Stimulated activated CD8-positive, alpha-beta memory T cell treated with anti-CD3 and anti-CD28 coated beads, Interleukin-15, amount 100 ng/mL, for 1 hour (primary cell): ENCODE measurements at places on chromosomes 1 and 21.

- no peak for DNase-seq
Observed at GRCh38 chr21:42583477-42584295, 69.7 kb upstream of the PDE9A start.

DNA sequence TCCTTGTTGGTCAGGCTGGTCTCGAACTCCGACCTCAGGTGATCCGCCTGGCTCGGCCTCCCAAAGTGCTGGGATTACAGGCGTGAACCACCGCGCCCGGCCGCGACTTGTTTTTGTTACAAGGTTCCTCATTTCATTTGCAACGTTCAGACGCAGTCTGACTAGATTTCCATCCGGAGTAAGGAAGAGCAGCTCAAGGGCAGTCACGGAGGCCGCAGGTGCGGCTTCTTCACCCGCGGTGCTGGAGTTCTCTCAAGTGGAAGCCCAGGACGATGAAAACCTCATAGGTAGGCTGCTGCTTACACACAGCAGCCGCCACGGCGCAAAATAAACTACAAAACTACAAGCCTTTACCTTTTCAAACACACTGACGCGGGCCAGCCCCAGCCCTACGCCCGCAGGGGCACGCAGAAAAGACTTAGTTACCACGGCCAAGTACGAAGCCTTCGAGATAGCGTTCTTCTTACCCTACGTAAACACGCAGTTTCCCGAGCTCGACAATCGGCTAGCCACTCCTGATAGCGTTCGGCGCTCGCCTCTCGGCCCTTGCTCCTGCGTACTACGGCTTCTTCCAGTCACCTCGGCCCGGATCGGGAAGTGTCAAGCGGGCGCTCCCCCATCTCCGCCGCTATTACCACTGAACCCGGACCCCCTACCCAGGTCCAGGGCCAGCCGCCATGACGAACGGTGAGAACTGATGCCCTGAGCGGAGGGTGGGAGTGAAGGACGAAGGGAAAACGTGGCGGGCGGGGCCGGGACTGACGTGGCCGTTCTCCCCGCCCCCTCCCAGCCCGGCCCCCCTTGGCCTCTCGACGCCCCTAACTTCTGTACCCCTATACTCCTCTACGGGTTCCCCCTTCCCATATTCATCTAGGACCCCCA, at the start of gene TMEM167B:
Gene TMEM167B (plus strand): TSS at position 569 of the 882 bp plus-strand sequence. CDS start 109 bp downstream, at position 678.
- DNase-seq: peak; percentile 81

- no peak for DNase-seq
Observed at GRCh38 chr21:38323721-38324531, 67.1 kb downstream of the KCNJ15 start.

DNA sequence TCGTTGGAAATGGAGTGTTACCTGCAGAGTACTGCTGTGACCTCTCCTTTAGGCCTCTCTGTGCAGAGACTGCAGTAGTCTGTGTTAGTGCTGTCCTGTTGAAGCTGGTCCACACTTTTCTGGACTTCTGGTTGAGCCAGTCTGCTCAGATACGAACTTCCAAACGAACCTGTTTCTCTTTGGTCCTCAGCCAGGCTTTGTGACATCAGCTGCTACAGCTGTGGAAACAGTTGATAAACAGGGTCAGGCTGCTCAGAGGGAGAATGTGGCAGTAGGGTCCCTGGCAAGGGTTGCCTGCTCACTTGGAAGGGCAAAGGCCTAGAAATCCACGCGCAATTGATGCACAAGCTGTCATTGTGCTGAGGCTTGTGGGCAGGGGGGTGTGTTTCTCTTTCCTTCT, 98.8 kb downstream of the NOS1AP start:
- no peak for DNase-seq

GRCh38 chr1:46616277-46617107, at the start of gene MOB3C:
MOB3C (minus strand) TSS chr1:46616811; CDS start chr1:46613321, 3,490 bp downstream.
- peak; percentile 42 for DNase-seq

- DNase-seq: no peak
Observed at GRCh38 chr1:24720152-24720551, 25.1 kb upstream of the CLIC4 start.

GRCh38 chr21:44366586-44367211, 13.3 kb downstream of the TRPM2 start:
- no peak for DNase-seq

GRCh38 chr1:161747801-161748200, 1.8 kb upstream of the DUSP12 start:
- DNase-seq: no peak

DNA sequence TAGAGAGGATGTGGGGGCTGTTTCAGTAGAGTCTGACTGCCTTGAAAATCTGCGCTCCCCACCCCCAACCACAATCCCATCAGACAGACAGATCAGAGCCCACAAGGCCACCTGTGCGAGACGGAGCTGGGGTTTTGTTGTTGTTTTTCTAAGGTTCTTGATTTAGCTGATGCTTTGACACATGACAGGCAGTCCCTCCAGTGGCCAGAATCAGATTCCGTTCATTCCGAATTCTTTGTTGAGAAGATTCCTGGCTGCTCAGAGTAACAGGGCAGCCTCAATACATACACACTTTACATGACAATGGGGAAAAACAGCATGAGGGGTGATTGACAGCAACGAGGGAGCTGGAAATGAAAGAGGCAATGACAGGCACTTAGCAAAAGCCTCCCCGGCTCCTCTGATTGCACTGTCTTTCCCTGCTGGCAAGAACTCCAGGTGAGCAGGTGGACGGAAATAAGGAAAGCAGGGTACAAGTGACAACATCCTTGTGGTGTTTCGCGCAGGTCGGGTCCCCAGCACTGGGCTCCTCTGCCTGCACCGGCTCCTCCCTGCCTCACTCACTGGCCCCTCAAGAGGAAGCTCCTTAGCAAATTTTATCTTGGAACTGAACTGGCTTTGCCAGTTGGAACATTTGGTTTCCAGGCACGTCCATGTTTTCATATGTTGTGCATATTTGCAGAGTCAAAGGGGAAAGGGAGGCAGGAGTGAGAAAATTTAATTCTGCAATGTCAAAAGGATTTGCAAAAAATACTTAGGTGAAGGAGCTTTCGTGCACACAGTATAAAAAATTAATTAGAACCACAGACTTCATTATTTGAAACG, 148.7 kb downstream of the PGBD5 start:
- no peak for DNase-seq

GRCh38 chr1:43870306-43870705, 63.3 kb upstream of the ARTN start:
- no peak for DNase-seq

DNA sequence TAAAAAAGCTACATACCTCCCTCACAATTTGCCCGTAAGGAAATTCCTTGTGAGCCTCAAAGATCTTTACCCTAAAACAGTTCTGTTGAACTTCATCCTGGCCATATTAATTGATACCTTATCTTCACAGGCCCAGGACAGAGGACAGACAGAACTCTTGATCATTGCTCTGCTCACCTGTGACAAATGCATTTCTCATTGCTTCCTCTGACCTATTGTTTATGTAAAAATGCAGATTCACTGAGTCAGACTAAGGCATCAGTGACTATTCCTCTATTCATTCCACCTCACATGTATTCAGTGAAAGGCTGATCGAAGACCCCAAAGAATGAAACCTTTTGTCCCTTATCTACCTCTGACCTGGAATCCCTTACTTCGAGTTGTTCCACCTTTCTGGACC, 61.0 kb downstream of the BACH1 start:
- no peak for DNase-seq

DNA sequence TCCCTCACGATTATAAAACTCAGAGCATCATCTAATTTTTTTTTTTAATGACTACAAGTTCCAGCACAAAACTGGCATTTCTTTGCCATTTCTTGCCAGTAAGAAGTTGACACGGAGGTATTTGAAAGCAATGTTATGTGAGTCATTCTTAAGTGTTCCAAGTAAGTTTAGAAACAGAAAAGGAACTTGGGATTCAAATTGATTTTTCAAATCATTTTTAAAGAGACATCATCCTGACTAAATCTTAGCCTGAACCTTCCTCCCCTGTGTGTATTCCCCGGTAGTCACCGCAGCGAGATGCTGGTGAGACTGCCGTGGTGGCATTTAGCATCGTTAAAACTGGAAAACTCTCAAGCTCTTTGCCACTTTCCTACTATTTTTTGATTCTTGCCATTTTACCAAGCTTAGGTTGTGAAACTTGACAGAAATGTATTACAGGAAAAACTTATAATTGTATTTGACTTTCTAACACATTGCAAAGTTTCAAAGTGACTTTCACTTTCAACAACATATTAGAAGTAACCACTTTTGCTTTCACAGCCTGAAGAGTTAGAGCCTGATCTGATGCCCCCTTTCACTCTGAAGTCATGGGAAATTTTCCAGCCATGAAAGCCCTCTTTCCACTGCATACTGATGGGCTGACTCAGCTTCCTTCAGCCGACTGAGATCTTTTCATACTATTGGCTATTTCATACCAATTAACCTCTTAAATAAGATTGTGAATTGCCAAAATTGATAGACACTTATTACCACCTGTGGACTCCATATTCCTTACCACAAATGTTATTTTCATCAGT, 61.4 kb downstream of the OLFML2B start:
- DNase-seq: no peak

GRCh38 chr1:151520359-151520758, 9.2 kb downstream of the CGN start:
- DNase-seq: no peak

- DNase-seq: no peak
Observed at GRCh38 chr1:186735463-186735862, 55.2 kb upstream of the PTGS2 start.

DNA sequence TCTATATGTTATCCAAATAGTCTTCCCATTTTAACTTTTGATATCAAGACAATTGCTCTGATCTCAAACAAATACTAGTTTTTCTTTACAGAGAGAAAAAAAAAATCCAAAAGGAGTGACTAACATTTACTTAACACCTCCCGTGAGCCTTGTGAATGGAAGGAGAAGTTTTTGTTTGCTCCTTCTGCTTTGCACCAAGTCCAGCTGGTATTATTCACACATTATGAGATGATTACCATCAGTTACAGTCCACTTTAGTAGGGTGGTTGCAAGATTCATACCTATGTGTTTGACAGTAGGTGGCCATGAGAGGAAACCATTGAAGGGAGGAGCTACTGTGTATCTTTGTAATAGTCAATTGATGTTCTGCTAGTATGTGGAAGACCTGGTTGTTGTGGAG, 443.4 kb upstream of the ZP4 start:
- no peak for DNase-seq

DNA sequence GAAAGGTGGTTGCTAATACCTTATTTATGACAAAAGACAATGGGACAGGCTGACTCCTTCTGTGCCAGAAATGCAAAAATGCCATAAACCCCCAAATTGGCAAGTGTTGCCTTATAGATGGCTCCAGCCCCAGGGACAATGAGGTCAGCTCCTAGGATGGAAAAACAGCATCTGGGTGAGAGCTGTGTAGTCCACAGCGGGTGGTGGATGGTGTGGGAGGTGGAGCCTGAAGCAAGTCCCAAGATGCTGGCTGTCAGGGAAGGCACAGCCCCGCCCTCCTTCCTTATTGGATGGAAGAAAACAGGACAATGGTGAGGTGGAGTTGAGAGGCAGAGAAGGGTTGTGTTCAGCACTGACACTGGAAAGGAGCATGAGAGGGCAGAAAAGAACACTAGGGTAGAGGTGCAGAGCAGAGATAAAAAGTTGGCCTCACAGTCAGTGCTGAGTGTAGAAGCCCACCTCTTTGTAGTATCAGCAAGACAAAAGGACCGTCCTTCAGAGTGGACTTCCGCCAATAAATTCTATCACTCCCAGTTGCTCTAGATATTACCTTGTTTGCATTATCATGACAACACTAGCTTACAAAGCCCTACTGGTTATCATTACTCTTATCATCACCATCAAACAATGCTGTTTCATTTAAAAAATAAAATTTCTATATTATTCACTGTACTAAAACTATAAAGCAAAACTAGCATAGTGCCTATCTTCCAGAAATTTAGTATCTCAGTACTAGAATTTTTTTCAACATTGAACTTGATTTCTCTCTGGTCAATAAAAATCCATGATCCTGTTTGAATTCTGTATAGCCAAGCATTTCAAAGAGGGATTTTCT, 3.7 kb upstream of the SDE2 start:
- no peak for DNase-seq

- no peak for DNase-seq
Observed at GRCh38 chr1:177710696-177711620, 258.9 kb downstream of the SEC16B start.

GRCh38 chr1:18951416-18951815, 5.1 kb downstream of the IFFO2 start:
- no peak for DNase-seq

GRCh38 chr21:46218906-46219590, 9.5 kb downstream of the LSS start:
- DNase-seq: no peak

GRCh38 chr1:152577168-152577567, 3.1 kb downstream of the LCE3D start:
- no peak for DNase-seq

- no peak for DNase-seq
Observed at GRCh38 chr21:45383111-45383614, 21.8 kb upstream of the COL18A1 start.

GRCh38 chr21:26972192-26972591, 5.3 kb upstream of the ADAMTS5 start:
- DNase-seq: no peak

DNA sequence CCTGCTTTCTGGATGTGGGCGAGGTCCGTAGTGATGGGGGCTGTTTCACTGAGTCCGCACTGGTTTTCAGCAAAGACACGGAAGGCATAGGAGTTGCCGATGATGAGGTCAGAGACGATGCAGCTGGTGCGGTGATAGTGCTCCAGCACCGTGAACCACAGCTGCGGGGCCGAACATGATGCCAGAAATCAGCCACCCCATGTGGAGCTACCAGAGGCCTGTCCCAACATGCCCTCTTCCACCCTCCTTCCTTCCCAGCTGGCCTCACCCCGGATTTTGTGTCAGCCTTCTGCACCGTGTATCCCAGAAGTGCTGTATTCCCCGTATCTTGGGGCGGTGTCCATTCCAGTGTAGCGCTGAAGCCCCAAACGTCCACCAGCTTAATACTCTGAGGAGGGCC, 10.0 kb downstream of the MYBPHL start:
- DNase-seq: no peak

- no peak for DNase-seq
Observed at GRCh38 chr21:42695697-42696380, 42.4 kb downstream of the PDE9A start.

DNA sequence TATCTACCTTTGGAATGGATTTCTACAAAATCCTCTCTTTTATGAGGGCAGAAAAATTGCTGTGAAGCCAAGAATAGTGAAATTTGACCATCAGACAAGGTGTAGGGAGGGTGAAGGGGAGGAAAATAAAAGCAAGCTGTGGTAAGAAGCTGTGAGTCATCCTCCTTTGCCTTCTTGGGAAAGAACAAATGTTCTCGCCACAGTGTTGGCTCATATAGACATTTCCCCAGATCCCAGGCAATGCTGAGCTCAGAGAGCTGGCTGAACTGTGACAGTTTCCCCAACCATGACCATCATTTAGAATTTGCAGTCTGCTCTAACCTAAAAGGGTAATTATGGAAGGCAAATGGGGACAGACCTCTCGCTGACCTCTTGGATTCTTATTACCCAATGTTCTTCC, 235.4 kb downstream of the PBX1 start:
- DNase-seq: no peak

DNA sequence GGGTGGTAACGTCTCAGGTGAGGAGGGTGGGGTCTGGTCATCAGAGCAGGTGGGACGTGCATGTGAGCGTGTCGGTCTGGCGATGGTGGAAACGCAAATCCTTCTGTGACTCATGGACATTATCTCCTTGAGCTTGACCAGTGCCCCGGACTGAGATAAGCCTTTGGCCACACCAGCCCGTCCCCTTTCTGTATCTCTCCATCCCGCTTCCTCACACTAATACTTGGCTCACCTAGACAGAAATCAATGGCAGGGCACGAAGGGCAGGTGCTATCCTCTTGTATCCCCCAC, 7.9 kb upstream of the AQP10 start:
- no peak for DNase-seq

GRCh38 chr1:240743705-240744104, 131.8 kb upstream of the GREM2 start:
- DNase-seq: no peak
